ENCODE measurements at places on chromosomes 5 and 9.

DNA sequence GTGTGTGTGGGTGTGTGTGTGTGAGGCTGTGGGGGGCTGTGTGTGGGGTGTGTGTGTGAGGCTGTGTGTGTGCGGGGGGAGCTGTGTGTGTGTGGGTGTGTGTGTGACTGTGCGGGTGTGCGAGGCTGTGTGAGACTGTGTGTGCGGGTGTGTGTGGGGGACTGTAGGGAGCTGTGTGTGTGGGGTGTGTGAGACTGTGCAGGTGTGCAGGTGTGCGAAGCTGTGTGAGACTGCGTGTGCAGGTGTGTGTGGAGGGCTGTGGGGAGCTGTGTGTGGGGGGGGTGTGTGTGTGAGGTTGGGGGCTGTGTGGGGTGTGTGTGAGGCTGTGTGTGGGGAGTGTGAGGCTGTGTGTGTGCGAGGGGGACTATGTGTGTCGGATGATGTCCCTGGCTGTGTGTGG lies 23.2 kb downstream of the AHRR start:
- no peak for DNase-seq

- no peak for DNase-seq
These were observed 7.2 kb downstream of the CNOT8 start for GRCh38 chr5:154865466-154866184.

- no peak for DNase-seq
These were observed 90.6 kb upstream of the HAND1 start for GRCh38 chr5:154568589-154568988.

GRCh38 chr9:132970324-132971062 lies 8.0 kb upstream of the GFI1B start:
- no peak for DNase-seq

DNA sequence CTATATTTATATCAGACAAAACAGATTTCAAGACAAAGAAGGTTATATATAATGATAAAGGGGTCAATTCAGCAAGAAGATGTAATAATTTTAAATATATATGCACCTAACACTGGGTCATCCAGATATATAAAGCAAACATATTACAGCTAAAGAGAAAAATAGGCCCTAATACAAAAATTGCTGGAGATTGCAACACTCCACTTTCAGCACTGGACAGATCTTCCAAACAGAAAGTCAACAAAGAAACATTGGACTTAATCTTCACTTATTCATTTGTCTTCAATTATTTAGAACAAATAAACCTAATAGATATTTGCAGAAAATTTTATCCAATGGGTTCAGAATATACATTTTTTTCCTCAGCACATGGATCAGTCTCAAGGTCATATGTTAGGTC lies 45.8 kb downstream of the MEIKIN start:
- DNase-seq, result no peak

DNA sequence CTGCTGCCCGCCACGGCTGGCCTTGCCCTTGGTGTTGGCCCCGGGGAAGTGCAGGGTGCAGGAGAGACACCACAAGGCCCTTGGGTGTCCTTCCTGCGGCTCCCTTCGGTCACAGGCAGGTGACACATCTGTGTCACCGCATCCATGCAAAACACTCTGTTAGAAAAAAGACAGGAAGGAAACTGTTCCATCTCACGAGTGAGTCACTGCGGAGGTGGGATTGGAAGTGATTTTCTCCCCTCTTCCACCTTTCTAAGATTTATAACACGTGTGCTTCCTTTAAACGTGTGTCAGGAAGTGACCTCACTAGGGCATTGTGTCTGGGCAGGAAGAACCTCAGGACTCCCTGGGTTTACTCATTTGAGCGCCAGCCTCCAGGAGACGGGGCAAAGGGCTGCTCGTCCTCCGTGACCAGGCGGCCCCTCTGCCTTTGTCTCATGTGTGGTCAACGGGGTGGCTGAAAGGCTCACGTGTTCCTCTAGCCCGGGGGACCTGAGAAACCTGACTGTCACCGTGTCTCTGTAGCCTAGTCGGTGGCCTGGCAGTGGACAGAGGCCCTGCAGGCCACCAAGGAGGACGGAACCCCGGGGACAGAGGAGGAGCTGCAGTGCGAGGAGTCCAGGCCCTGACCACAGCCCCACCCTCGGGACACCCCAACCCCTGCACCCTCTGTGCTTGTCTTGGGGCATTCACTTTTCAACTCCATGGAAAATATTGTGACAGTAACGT lies 4.9 kb upstream of the LCN1 start:
- DNase-seq, result no peak

GRCh38 chr5:132259069-132259851 lies 1.8 kb downstream of the PDLIM4 start:
- peak; percentile 16 for DNase-seq

- DNase-seq, result no peak
These were observed 12.0 kb downstream of the SAXO1 start for GRCh38 chr9:19020886-19021455.

DNA sequence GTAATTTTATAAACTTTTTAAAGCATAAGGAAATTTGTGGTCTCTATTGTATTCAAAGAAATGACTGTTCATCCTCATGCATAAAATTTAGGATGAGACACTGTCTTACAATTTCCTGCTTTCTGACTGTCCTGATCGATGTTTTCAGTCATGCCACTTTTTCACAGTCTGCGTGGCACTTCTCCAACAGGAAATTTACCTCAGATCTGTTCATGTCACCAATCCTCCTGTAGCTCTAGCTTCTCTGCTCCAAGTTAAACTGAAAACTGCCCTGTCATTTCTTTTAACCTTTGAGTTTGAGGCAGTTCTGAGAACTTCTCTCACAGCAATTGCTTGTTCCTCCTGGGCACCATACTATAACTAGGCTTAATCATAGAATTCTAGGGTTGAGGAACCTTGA lies 455.1 kb downstream of the EFNA5 start:
- DNase-seq, result no peak

DNA sequence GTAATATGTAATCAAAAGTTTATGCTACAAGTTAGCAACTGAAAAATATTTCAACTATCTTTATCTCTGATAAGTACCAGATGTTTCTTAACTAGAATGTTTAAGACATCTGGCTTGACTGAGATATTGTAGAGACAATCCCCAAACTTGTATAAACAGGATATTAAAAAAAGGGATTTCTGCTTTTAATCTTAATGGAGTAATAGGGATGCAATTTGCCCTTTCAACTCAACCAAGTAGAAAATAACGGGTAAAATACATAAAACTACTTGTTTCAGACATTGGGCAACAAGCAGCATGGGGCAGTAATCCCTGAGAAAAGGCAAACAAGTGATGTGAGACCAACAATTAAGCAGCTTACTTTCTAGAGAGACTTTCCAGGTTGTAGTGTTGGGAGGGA lies 9.4 kb upstream of the ADAMTS12 start:
- DNase-seq, result no peak

DNA sequence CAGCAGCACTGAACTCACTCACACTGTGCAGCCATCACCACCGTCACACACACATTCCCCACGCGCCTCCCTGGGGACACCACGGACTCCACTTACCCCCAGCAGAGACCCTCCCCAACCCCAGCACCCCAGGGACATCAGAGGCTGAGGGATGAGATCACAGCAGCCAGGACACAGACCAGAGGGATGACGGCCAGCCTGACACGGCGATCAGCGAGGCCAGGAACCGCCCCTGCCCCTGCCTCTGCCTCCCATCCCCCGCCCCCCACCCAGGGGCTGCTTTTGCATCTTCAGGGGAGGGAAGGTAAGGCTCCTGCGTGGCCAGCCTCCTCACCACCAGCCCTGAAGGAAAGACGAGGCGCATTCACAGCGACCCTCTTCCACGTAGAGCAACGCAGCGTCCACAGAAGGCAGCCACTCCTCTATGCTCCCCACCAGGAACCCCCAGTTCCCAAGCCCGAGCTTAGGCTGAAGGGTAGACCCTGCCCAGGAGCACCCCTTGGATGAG lies 104.5 kb downstream of the VAV2 start:
- no peak for DNase-seq

DNA sequence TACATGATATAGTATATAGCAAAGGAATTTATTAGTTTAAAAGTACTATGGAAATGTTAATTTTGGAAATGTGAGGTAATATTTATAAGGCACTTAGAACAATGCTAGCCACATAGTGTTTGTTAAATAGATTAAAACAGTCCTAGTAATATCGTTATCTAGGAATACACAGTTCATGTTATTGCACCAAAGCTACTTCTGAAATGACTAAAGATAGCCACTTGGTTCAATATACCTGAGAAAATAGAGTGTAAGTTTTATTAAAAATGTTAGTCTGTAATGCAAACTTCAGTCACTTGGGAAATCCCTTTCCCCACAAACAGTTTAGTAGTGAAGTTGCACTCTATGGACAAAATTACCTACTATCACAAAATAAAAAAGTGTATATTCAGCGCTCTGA lies 15.4 kb upstream of the F2R start:
- no peak for DNase-seq

GRCh38 chr9:116592970-116593369 lies 94.1 kb upstream of the TRIM32 start:
- no peak for DNase-seq

- no peak for DNase-seq
These were observed 729.3 kb downstream of the CDH18 start for GRCh38 chr5:19258686-19259085.

GRCh38 chr9:97564291-97565175 lies 63.1 kb downstream of the TMOD1 start:
- peak; percentile 8 for DNase-seq

Data from epithelial cell of prostate (primary cell).